Stimulated activated CD8-positive, alpha-beta memory T cell treated with anti-CD3 and anti-CD28 coated beads, Interleukin-15, amount 100 ng/mL, for 1 hour (primary cell): ENCODE measurements at places on chromosomes 2 and 18.

- no peak for DNase-seq
Measured at GRCh38 chr2:8684878-8685696, 3.2 kb downstream of the ID2 start.

GRCh38 chr2:235605312-235606003 is 111.6 kb downstream of the AGAP1 start:
- DNase-seq = no peak

GRCh38 chr2:9462886-9463697 is 11.3 kb upstream of the IAH1 start:
- DNase-seq = no peak

DNA sequence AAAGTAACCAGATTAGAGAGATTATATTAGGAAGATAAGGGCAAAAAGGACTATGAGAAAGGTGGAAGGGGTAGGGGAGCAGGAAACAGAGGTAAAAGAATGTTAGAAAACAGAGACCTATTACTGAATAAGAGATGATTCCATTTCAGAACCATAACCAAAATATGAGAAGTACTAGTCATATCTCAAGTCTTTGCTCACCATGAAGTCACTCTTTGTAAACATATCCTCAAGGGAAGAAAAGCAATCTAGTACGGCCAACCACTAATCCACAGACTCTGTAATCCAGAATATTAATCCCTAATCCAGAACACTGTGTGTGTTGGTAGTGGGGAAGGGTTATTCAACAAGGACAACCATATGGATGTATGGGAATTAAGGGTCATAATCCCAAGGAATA is 92.0 kb downstream of the CDCA7 start:
- DNase-seq = no peak

DNA sequence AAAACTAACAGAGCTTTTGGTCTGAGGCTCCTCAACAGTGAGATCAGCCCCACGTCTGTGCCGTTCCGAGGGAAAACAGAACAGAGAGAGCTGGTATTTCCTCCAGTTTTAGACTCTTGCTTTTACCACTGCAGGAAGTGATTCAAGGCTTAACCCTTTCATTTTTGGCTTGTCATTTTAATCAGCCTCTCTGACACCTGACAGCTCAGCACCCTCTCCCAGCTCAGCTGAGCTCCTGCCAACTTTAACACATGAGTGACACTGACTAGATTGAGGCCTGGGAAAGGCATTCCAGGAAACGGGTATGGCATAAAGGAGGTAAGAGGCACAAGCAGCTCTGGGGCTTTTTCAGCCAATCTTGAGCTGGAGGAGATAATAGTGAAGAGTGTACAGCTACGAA is 239.4 kb upstream of the SKOR2 start:
- DNase-seq = no peak

- no peak for DNase-seq
Measured at GRCh38 chr18:22034276-22034675, 135.1 kb upstream of the GATA6 start.

GRCh38 chr18:46010676-46011075 is 43.5 kb upstream of the EPG5 start:
- DNase-seq = no peak

- no peak for DNase-seq
Measured at GRCh38 chr18:61998957-61999356, 106.2 kb upstream of the RNF152 start.

GRCh38 chr2:182230561-182230960 is 196.3 kb downstream of the PDE1A start:
- DNase-seq = no peak

DNA sequence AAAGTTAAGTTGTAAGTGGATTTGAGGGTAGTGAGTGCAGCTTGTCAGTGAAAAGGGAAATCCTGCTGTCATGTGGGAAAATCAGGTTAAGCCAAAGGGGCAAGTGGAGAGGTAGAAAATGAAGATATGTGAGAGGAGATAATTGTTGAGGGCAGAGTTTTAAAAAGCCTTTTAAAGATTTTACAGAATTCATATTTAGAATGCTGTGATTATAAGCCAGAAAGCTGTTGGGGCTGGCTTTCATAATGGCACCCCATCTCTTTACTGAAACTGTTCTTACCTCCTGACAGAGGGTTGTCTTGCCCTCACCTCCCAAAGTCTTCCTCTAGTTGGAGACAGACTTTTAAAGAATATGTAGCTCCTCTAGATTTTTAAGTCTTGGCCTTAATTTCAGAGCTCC is 86.9 kb downstream of the MYO3B start:
- no peak for DNase-seq

DNA sequence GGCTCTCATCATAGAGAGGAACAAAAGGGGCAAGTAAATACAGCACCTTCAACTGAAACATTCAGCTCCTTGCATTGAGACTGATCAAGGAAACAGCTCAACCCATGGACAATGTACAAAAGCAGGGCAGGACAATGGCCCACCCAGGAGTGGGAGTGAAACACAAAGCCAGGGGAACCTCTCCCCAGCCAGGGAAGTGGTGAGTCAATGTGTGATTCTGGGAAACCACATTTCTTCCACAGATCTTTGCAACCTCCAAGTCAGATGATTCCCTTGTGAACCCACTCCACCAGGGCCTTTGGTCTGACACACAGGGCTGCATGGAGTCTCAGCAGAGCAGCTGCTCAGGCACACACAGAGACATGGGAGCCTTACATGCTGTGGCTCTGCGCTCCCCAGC is 294.5 kb downstream of the NR4A2 start:
- DNase-seq = no peak

- no peak for DNase-seq
Measured at GRCh38 chr18:5466256-5466655, 77.5 kb downstream of the EPB41L3 start.

- DNase-seq = no peak
Measured at GRCh38 chr2:234556848-234557573, 60.1 kb upstream of the ARL4C start.

DNA sequence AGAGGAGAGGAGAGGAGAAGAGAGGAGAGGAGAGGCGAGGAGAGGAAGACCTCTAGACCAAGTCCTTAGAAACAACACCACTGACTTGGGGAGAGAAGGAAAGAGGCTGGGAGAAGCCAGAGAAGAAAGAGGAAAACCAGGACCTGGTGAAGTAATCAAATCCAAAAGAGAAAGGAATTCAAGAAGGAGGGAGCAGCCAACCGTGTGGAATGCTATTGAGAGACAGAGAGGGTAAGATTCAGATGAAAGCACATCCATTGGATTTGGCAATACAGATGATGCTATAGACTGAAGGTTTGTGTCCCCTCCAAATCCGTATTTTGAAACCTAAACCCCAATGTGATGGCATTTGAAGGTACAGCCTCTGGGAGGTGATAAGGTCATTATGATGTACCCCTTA is 50.7 kb downstream of the GALNT14 start:
- no peak for DNase-seq

- no peak for DNase-seq
Measured at GRCh38 chr2:100174026-100174431, 31.6 kb upstream of the AFF3 start.

GRCh38 chr2:85663594-85664565 is 4.1 kb downstream of the SFTPB start:
- no peak for DNase-seq

DNA sequence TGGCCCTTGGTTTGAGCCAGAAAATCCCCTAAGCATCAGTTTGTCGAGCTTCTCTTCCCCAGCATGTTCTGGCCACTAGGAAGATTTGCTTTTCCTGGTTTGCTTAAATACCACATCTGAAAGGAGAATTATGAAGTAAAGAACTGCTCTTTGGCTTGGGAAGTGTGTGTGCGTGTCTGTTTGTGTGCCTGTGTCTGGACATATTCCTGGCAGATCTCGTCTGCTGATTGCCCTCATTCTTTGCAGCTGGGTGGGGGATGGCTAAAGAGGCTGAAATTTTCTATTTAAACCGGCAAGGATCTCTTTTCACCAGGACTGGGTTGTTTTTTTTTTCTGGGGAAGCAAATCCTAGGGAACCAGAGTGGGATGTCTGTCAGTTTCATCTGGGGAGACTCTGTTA is 57.3 kb upstream of the MBOAT2 start:
- no peak for DNase-seq

DNA sequence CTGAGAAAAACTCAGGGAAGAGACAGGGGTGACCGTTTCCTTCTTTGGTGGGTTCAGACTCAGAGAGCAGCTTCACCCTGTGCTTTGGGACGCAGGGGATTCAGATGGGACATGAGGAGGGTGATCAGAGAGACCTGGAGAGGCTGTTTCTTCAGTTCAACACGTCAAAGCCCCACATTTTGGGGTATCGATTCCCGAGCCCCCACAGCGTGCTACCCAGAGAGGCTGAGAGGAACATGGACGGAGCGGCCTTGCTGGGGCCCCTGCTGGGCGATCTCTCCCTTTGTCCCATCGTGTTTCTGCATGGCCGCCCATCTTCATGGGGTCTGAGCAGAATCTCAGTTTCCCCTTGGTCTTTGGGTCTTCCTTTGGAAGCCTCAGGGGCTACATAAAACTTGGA is 38.2 kb upstream of the PXDN start:
- DNase-seq = no peak

DNA sequence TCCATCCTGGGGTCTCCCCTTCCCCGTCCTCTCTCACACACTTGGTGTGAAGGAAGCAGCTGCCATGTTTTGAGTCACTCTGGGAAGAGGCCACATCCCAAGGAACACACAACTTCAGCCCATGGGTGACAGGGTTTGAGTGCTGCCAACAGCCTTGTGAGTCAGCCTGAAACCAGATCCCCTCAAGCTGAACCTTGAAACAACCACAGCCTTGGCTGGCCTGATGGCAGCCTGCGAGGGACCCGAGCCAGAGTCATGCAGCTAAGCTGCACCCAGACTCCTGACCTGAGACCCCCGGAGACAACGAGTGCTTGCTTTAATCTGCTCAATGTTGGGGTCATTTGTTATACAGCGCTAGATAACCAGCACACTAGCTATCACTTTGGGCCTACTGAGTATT is 19.3 kb upstream of the MC2R start:
- DNase-seq = no peak

DNA sequence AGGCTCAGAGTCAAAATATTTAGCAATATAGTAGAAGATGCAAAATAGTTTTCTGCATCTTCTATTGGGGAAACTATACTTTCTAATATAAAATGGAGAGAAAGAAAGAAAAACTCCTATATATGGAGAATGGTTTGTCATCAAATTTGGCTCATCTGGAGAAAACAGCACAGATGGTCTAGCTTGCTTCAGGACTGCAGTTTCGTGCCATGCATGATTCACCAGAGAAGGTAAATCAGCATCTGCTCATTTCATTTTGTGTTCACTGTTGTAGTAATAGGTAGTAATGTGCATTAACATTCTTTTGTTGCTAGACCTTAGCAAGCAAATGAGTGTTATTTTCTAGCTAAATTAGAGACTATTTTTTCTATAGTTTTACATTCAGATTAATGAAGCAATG is 179.0 kb downstream of the ASXL3 start:
- no peak for DNase-seq

DNA sequence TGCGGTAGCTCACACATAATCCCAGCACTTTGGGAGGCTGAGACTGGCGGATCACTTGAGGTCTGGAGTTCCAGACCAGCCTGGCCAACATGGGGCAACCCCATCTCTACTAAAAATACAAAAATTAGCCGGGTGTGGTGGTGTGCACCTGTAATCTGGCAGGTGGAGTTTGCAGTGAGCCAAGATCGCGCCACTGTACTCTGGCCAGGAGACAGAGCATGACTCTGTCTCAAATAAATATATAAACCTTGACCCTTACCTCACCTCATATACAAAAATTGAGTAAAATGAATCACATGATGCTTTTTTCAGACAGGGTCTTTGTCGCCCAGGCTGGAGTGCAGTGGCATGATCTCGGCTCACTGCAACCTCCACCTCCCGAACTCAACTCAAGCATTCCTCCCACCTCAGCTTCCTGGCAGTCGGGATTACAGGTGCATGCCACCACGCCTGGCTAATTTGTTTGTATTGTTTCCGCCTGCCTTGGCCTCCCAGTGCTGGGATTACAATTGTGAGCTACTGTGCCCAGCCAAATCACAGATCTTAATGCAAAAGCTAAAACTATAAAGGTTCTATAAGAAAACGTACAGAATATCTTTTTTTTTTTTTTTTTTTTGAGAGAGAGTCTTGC is 25.3 kb downstream of the XPO1 start:
- no peak for DNase-seq

GRCh38 chr2:39538718-39539117 is 101.6 kb upstream of the MAP4K3 start:
- DNase-seq = no peak

DNA sequence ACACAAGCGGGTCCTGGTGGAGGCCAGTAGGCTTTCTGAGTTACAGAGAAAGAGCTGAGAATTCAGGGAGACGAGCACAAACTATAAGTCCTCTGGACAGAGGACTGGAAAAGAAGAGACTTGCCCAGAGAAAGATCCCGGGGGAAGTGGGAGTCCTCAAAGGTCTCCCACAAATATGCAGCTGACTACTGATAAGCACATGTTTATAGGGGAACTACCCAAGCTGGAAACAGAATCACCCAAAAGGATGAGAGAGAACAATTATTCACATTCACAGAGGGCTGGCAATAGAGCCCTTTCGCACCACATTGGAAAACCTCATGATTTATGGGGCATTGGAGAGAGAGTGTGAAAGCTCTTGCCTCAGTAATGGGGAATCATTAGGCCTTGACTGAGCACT is 337.6 kb downstream of the IRS1 start:
- no peak for DNase-seq

GRCh38 chr2:227545990-227546389 is 52.7 kb upstream of the SCYGR2 start:
- no peak for DNase-seq

- DNase-seq = no peak
Measured at GRCh38 chr2:237547841-237548416, 18.4 kb upstream of the PRLH start.

DNA sequence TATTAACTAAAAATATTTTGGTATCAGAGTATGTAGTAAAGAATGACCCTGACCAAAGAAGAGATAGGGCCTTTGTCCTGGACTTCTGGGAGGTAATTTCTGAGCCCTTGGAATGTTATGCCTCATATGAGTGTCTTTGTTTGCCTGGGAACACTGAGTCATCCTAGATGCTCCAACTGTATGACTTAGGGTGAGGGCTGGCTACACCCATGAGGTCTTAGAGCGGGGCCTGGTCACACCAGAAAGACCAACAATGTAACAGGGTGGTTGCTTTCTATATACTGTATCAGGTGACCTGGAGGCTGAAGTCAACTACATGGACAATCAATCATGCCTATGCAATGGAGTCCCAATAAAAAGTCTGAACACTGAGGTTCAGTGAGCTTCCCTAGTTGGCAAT is 253.1 kb downstream of the MBD2 start:
- no peak for DNase-seq

GRCh38 chr2:12605936-12606335 is 110.8 kb upstream of the TRIB2 start:
- DNase-seq = no peak
